Immature natural killer cell (primary cell): ENCODE measurements at places on chromosomes 11 and 22.

DNA sequence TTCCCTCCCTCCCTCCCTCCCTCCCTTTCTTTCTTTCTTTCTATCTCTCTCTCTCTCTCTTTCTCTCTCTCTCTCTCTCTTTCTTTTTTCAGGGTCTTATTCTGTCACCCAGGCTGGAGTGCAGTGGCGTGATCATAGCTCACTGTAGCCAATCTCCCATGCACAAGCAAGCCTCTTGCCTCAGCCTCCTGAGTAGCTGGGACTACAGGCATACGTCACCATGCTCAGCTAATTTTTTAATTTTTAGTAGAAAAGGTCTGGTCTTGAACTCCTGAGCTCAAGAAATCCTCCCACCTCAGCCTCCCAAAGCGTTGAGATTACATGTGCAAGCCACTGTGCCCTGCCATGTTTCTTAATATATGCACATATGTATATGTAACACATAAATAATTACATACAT lies 19.0 kb downstream of the TSKU start:
- no peak overlapping the region for H3K27ac ChIP-seq
- H3K27me3 ChIP-seq = no peaks in the 10 kb centered on the region
- no peak for DNase-seq
- H3K4me1 ChIP-seq = no peaks in the 10 kb centered on the region
- H3K36me3 ChIP-seq = no peaks in the 10 kb centered on the region
- H3K4me3 ChIP-seq = no peak overlapping the region

DNA sequence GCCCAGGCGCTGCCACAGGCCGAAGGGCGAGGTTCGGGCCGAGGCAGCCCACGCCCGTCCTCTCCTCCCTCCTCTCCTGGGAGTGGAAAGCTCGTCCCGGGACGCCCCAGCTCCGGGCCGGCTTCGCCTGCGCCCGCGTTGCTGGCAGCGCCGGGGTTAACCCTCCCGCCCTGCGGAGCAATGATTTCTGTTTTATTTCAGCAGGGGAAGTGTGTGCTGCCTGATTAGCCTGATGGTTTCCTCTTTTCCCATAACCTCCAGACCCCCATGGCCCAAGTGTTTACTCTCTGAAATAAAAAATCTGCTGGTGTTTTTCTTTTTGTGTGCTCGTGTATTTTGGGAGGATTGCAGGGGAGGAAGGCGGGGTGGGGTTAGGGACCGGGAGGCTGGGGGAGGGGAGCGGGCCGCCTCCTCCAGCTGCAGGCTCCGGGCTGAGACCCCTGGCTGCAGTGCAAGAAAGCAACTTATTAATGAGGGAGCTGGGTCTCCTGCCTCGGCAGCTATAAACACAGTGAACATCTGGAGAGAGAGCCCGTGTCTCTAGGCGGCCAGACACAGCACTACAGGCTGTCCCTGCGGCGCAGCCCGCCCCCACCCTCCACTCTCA lies 38.6 kb downstream of the ETS1 start:
- H3K27me3 ChIP-seq = peaks cover 5% of the 10 kb centered on the region
- peaks cover 67% of the 10 kb centered on the region for H3K4me1 ChIP-seq
- DNase-seq = peak; percentile 29
- H3K4me3 ChIP-seq = peak overlapping the region; percentile 80
- peak overlapping the region; percentile 85 for H3K27ac ChIP-seq

GRCh38 chr11:17428925-17429324 lies 40.5 kb upstream of the KCNJ11 start:
- no peaks in the 10 kb centered on the region for H3K36me3 ChIP-seq
- H3K4me3 ChIP-seq = no peak overlapping the region
- no peaks in the 10 kb centered on the region for H3K4me1 ChIP-seq
- DNase-seq = no peak
- peaks cover 3% of the 10 kb centered on the region for H3K27me3 ChIP-seq

- no peak for DNase-seq
- no peak overlapping the region for H3K4me3 ChIP-seq
- H3K4me1 ChIP-seq = no peaks in the 10 kb centered on the region
- no peaks in the 10 kb centered on the region for H3K27me3 ChIP-seq
Observed at GRCh38 chr22:49179886-49180682, 647.6 kb downstream of the BRD1 start.

- H3K4me1 ChIP-seq = peaks cover 30% of the 10 kb centered on the region
- H3K4me3 ChIP-seq = no peak overlapping the region
- H3K27me3 ChIP-seq = peaks cover 10% of the 10 kb centered on the region
- H3K36me3 ChIP-seq = peaks cover 4% of the 10 kb centered on the region
- DNase-seq = no peak
Observed at GRCh38 chr22:23834793-23835483, 3.9 kb downstream of the DERL3 start.

GRCh38 chr11:44199816-44200215 lies 104.3 kb downstream of the EXT2 start:
- H3K27ac ChIP-seq = no peak overlapping the region
- H3K4me1 ChIP-seq = peaks cover 27% of the 10 kb centered on the region
- peaks cover 1% of the 10 kb centered on the region for H3K27me3 ChIP-seq
- peaks cover 43% of the 10 kb centered on the region for H3K36me3 ChIP-seq
- no peak overlapping the region for H3K4me3 ChIP-seq
- DNase-seq = no peak

DNA sequence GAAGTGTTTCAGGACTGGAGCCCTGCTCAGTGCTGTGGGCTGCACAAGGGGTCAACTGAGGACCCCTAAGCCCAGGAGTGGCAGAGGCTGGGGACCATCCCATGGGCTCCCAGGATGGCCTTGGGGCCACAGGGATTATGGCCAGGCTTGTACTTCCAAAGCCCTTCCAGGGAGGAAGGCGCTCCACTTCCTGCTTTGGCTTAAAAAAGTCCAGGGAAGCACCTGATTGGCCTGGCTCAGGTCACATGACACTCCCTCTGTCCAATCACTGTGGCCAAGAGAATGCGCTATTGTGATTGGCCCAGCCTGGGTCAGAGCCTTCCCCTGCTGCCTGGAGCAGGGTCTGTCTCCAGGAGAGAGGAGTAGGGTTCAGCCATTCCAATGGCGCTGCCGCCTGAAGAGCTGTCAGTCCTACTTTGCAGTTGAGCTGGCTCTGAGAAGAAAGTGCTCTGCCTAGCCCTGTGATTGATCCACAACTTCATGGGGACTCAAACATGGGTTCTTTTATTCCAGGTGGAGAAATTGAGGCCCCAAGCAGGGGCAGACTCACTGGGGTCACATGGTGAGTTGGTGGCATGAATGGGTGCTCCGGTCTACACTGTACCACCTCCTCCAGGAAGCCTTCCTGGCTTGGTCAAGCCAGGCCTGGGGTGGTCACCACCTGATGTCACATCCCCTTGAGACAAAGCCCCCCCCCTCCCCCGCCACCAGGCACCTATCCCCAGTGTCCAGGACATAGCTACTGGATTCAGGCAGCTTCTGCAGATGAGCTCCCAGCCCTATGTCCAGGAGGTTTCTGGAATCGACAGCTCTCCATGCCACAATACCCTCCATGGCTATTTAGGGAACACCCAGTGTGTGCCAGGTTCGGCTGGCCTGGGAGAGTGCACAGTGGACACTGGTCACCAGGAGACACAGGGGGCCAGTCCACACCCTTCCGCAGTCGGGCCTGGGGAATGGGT lies 48.2 kb downstream of the RTN4R start:
- no peaks in the 10 kb centered on the region for H3K36me3 ChIP-seq
- no peak overlapping the region for H3K27ac ChIP-seq
- no peak overlapping the region for H3K4me3 ChIP-seq
- DNase-seq = no peak
- H3K4me1 ChIP-seq = peaks cover 7% of the 10 kb centered on the region
- H3K27me3 ChIP-seq = no peaks in the 10 kb centered on the region

DNA sequence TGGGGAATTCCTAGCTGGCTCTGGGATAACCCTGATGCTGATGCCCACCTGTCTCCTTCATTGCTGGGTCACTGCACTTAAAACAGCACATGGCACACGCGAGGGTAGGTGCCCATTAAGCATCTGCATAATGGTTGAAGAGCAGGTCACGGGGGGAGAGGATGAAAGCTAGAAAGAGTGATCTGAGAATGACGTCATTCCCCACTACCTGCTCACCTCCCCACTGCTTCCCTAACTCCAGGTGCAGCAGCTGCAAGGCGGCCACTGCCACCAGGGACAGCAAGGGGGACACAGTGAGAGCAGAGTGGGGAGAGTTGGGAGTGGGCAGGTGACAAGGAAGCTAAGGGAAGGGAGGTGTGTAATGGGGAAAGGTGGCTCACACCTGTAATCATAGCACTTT lies 27.0 kb downstream of the ADA2 start:
- no peak overlapping the region for H3K27ac ChIP-seq
- no peak for DNase-seq
- H3K4me1 ChIP-seq = peaks cover 11% of the 10 kb centered on the region
- H3K27me3 ChIP-seq = no peaks in the 10 kb centered on the region
- no peaks in the 10 kb centered on the region for H3K36me3 ChIP-seq

DNA sequence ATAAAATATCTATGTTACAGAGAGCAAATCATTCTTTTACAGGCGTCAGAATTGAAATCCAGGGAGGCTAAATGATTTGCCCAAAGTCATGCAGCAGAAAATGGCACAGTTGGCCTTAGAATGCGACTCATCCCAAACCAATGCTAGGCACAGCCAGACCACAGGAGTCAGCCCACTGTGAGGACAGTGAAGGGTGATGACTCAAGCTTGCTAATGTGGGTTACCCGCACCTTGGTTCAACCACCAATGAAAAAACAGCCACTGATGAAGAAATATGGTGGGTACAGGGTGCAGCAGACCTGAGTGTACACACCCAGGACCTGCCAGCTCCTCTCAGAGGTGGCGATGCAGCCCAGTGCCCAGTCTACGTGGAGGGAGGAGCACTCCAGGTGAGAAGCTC lies 89.7 kb downstream of the ZC3H12C start:
- H3K4me3 ChIP-seq = no peak overlapping the region
- no peaks in the 10 kb centered on the region for H3K4me1 ChIP-seq
- H3K27ac ChIP-seq = no peak overlapping the region
- no peak for DNase-seq
- no peaks in the 10 kb centered on the region for H3K36me3 ChIP-seq

- no peaks in the 10 kb centered on the region for H3K27me3 ChIP-seq
- DNase-seq = no peak
- no peak overlapping the region for H3K4me3 ChIP-seq
- no peak overlapping the region for H3K27ac ChIP-seq
- H3K36me3 ChIP-seq = no peaks in the 10 kb centered on the region
Observed at GRCh38 chr22:28074526-28074925, 155.5 kb upstream of the PITPNB start.

DNA sequence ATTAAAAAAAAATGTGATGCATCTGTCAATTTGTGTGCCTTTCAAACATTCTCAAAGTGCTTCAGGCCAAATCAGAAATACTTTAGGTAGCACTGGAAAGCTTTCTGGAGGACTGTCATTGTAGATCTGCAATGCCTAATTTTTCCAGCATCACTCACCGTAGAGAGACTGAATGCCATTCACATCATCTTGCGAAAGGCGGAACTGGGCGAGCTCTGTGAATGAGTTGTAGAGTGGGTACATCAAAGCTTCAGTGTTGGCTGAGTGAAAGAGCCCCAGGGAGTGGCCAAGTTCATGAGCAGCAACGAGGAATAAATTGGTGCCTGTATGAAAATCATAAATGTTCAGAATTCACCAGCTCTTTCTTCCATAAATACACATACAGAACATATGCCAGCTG lies 4.0 kb downstream of the MMP10 start:
- H3K27ac ChIP-seq = no peak overlapping the region
- no peak overlapping the region for H3K4me3 ChIP-seq
- H3K4me1 ChIP-seq = no peaks in the 10 kb centered on the region

GRCh38 chr11:47917599-47918369 lies 62.6 kb upstream of the PTPRJ start:
- H3K27ac ChIP-seq = peak overlapping the region; percentile 28
- peak; percentile 53 for DNase-seq
- no peaks in the 10 kb centered on the region for H3K36me3 ChIP-seq
- peaks cover 2% of the 10 kb centered on the region for H3K27me3 ChIP-seq
- H3K4me1 ChIP-seq = peaks cover 45% of the 10 kb centered on the region

DNA sequence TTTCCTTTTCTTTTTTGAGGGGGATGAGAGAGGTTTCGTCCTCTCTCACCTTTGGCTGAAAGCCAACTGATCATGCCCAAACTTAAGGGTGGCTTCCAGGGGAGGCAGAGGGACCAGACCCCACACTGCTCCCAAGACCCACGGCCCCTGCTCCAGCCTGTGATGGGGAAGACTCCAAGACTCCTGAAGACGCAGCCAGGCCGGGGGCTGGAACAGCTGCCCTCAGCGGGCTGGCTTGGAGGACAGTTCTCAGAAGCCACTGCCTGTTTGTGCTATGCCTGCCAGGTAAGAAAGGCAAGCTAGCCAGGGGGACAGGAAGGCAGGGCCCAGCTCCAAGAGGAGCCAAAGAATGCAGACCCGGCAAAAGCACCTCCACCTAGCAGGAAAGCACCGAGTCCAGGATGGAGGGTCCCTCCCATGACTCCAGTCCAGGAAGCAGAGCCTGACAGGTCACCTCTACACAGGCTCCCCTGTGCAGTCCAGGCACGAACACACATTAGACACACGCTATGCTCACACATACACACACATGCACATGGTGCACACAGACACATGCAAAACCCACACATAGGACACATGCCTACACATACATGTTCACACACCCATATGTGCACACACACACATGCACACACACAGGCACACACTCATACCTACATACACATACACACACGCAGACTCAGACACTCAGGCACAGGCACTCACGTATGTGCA lies 31.3 kb downstream of the GNB1L start:
- H3K36me3 ChIP-seq = no peaks in the 10 kb centered on the region
- H3K4me3 ChIP-seq = no peak overlapping the region
- no peaks in the 10 kb centered on the region for H3K27me3 ChIP-seq
- peak overlapping the region; percentile 35 for H3K27ac ChIP-seq
- no peak for DNase-seq

- no peak overlapping the region for H3K27ac ChIP-seq
- H3K4me3 ChIP-seq = no peak overlapping the region
- H3K27me3 ChIP-seq = peaks cover 7% of the 10 kb centered on the region
- H3K36me3 ChIP-seq = no peaks in the 10 kb centered on the region
- no peaks in the 10 kb centered on the region for H3K4me1 ChIP-seq
Observed at GRCh38 chr11:68347841-68348240, 35.5 kb downstream of the LRP5 start.
